ENCODE measurements at places on chromosomes 2 and 18. TPM values are rescaled to one million over a fixed set of nuclear protein-coding genes. Genes with fewer than 3 reads are reported as not detected.

DNA sequence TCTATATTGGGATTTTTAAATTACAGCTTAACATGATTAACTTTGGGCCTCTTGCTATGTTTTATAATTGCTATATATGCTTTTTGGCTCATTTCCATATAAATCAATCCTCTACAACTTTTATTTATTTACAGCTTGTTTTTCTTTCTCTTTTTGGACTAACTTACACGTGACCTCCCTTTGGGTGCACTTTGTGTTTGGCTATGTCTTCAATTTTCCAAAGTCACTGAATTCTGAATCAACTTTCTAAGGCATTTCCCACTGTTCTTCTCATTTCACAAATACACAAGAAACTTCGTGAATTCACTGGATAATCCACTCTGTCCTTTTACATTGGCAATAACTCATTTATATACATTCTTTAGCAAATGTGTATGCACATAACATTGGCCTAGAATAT lies 5.4 kb upstream of the CPS1 start:
- DNase-seq = peak; percentile 24

DNA sequence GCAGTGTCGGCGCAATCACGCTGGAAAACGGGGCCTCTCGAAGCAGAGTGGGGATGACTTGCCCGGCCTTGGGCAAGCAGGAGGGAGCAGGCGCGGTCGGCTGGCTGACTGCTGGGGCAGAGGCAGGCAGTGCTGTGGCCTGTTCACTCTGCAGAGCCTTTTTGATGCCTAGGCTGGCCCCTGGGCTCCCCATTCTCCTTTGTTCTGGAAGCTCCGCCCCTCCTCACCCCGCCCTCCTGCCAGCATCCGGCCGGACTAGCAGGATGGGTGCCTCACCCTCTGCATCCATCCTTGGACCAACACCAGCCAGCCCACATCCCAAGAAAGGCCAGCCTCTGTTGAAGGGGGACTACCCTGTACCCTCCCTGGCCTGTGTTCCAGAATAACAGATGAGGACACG lies at the start of gene ASPRV1:
Gene ASPRV1 (minus strand): TSS at position 136 of the 400 bp plus-strand sequence. CDS start 195 bp downstream, outside the sequence.
- no peak for DNase-seq

GRCh38 chr2:159322419-159322818 lies 35.9 kb upstream of the WDSUB1 start:
- DNase-seq = no peak

- DNase-seq = no peak
These were observed 123.8 kb downstream of the CAPN13 start for GRCh38 chr2:30683236-30683956.

GRCh38 chr2:33437297-33437696 lies 39.2 kb upstream of the RASGRP3 start:
- no peak for DNase-seq

GRCh38 chr18:57581301-57581934 lies 5.1 kb downstream of the FECH start:
- DNase-seq = no peak

DNA sequence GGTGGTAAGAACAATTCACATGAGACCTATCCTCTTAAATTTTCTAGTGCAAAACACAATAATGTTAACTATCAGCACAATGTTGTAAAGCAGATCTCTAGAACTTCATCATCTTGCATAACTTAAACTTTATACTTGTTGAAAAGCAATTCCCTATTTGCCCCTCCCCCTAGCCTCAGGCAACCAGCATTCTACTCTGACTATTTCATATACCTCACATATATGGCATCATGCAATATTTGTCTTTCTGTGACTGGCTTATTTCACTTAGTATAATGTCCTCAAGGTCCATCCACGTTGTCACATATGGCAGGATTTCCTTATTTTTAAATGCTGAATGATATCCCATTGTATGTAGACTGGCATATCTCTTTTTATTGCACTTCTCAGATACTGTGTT lies 86.5 kb downstream of the STRADB start:
- no peak for DNase-seq

The ABCG5 gene
- polyA plus RNA-seq = 0.05 TPM

DNA sequence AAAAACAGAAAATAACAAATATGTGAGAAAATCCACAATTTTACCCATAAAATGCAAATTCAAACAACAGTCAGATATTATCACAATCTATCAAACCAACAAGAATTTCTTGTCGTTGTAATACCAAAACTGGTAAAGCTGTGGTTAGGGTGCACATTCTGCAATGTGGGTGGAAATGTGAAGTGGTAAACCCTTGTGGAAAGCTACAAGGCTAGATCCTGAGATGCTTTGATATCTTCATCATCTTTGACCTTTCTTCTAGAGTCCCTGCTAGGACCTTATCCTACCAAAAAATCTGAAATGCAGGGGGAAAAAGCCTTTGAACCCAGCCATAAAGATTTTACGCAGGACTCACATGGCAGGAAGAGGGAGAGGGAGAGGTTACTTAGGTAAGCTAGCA lies 17.2 kb upstream of the ATG16L1 start:
- DNase-seq = no peak

The TBR1 gene
- polyA plus RNA-seq = not detected

DNA sequence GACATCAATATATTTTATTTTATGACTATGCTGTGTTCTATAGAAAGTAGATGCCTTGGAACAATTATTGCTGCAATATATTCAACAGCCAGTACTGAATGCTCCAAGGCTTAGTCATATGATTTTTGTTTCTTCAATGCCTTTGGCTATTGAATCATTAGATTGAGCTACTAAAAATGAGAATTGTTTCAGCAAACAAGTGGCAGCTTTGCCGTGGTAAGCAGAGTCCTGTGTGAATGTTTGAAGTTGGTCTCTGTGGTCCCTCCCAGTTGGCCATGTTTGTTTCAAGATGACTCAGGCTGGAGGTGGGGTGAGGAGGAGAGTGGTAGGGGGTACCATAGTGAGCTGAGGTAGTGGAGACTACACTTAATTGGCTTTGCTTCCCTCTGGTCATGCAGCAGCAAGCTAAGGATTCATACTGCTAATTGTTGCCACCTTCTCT lies 198.6 kb upstream of the EPAS1 start:
- no peak for DNase-seq

- DNase-seq = no peak
These were observed 48.4 kb downstream of the TANK start for GRCh38 chr2:161208527-161209139.

The CPO gene
- polyA plus RNA-seq = 0.38 TPM

DNA sequence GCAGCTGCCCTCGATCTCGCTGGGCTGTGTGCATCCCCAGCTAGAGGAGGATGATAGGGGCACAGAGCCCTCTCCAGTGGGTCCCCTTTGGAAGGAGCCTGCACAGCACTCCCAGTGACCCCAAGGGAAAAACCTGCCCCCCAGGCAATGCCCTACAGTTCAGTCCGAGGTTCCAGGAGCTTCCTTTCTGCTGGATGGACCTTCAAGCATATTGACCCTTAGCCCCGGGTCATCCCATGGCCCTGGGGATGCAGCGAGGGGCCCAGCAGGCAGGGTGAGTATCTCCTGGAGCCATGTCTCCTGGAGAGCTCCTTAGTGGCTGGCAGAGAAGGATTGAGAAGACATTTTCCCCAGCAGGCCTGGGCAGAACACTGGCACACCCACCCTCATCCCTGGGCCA lies 45.4 kb upstream of the CTDP1 start:
- no peak for DNase-seq

- DNase-seq = no peak
These were observed 815.2 kb downstream of the DCDC2C start for GRCh38 chr2:4518596-4518995.

The ALKAL2 gene
- 1.5 TPM for polyA plus RNA-seq

The CTDP1 gene
- 7.8 TPM for polyA plus RNA-seq

GRCh38 chr18:28063926-28064325 lies 113.0 kb downstream of the CDH2 start:
- DNase-seq = no peak

Measured in forelimb muscle (tissue), 1 donor.